ENCODE measurements at places on chromosomes 7 and 10.

- DNase-seq, result no peak
Observed at GRCh38 chr7:43602256-43602655, 19.3 kb downstream of the STK17A start.

DNA sequence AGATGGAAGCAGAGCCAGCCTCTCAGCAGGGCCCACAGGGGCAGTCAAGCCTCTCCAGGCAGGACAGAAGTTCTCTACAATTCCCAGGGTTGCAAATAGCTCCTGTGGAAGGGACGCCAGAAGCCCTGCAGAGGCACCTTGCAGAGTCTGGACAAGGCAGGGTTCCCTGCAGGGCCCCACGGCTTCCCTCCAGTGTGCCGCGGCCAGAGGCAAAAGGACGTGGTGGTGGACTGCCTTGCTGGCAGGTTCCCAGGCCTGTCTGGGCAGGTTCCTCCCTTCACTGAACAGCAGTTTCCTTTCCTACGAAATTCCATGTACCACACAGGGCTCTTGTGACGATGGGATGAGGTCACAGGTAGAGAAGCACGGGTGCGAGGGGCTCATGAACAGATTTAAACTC, 25.1 kb downstream of the UPP1 start:
- DNase-seq, result no peak

- no peak for DNase-seq
Observed at GRCh38 chr10:3203972-3204371, 31.4 kb upstream of the PITRM1 start.

DNA sequence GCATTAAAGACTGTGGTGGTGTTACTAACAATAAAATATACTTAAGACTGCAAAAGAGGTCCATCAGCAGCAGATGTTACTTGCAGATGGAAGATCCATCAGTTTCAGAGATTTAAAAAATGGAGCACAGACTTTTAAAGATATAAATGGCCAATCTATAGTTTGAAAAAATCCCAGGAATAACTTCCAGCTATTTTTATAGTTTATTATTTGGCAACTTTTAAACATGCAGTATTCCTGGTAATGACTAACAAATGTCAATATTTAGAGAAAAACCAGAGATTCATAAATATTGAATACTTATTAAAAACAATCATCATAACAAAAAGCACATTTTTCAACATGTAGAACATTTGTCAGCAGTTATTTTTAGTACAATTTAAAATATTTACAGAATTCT, 30.7 kb downstream of the RTKN2 start:
- DNase-seq, result no peak

DNA sequence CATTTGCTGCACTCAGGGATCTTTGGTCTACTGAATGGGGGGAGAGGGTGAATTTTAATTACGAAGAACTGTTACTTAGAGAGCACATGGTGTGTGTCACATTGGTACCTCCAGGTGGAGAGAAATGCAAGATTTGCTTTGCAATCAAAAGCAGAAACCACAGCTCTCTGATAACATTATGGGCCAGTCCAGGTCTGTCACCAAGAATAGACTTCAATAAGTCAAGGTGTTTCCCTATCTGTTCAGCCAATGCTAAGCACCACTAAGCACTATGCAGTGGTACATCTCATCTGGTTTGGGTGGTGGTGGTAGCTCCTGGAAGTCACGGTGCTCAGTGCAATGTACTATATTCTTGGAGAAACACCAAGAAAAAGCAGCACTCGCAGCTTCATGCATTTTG, 119.6 kb upstream of the AFAP1L2 start:
- no peak for DNase-seq

GRCh38 chr10:99329304-99329553, at the start of gene CNNM1:
Gene CNNM1 (plus strand): TSS chr10:99329356. CDS start chr10:99329388, 32 bp downstream.
- peak; percentile 65 for DNase-seq

All from nephron progenitor cell (in vitro differentiated cells).